GM13976 (cell line): ENCODE measurements at places on chromosomes 16 and 17.
A peak's percentile ranks its signal among the peaks of the same experiment; 100 is the strongest.

DNA sequence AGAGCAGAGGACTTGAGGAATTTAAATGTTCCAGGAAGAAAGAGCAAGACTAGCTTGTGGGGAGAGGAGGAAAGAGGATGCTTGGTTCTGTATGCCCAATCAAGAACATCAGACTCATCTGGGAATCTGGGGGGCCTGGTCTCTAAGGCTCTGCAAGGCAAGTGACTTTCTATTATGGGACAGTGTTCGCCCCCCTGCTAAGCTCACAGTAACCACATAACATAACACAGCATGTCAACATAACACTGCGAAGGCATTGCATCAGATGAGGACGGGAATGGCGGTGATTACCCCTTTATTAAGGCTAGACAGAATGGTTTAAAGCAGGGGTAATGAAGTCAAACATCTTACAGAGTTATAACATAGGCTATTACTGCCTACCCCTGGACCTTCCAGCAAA lies 176.6 kb upstream of the IRX6 start:
- DNase-seq, result no peak

- DNase-seq, result no peak
These were observed 12.2 kb downstream of the NOL11 start for GRCh38 chr17:67729903-67730302.

GRCh38 chr16:27408602-27409031 lies 6.6 kb downstream of the IL21R start:
- peak; percentile 22 for DNase-seq

GRCh38 chr16:48109475-48109874 lies 46.3 kb downstream of the ABCC12 start:
- DNase-seq, result no peak

DNA sequence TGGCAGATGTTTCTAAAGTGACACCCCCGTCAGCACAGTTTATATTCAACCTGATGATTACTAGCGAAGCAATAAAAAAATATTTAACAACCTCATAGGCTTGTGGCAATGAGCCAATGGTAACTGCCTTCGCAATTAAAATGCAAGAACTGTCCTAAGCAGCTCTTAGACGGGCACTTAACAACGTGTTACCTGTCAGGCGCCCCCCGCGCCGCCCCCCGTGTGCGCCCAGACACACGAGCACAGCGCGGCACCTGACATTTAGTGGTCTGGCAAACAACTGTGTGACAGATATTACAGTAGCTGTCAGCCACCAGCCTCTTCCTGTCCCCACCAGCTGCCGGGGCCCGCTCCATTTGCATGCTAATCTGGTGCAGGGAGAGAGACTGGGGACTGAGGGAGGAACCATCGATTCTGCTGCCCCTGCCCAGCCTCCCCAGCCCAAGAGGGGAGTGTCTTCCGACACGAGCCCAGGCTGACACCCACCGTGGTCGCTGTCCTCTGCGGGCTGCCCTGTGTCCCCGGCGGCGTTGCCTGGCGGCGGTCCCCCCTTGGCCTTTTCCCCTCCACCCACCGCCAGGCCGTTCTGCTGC lies 12.7 kb downstream of the NDUFAF8 start:
- DNase-seq, result no peak

- peak; percentile 59 for DNase-seq
These were observed at the start of gene SCNN1B for GRCh38 chr16:23302045-23302956. Gene SCNN1B, plus strand, starts transcription at chr16:23302302. Its CDS starts 46,298 bp downstream, at chr16:23348600.

DNA sequence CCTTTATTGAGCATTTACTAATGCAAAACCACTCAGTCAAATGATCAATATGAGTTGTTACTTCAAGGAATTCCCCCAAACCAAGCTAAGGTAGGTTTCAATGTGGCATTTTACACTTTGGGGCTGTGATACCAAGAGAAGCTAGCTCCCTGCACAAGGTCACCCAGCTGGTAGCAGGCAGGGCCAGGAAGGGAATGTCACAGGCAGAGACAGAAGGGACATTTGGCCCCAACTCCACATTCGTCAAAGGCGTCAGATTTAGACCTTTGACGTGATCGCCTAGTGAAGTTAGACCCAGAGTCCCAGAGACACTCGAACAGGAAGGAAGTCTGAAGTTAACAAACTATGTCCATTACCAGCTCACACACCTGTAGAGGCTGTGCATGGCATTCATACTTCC lies 5.5 kb upstream of the SMG1 start:
- peak; percentile 33 for DNase-seq

- DNase-seq, result no peak
These were observed 47.7 kb downstream of the VAC14 start for GRCh38 chr16:70753228-70753627.

GRCh38 chr17:1907909-1908698 lies 78.3 kb downstream of the RPA1 start:
- DNase-seq, result no peak

DNA sequence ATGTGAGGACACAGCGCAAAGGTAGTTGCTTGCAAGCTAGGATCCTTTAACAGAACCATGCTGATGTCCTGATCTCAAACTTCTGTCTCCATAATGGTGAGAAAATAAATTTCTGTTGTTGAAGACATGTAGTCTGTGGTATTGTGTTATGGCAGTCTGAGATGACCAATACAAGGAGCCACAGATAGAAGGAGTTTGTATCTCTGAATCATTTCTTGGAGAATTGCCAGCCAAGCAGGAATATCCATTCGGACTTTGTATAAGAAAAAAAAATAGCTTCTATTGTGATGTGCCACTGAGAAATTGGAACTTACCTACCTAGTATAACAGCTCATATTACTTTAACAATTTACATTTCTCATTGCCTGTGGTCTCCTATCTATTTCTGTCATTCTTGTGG lies 447.6 kb upstream of the CA10 start:
- no peak for DNase-seq

- peak; percentile 57 for DNase-seq
These were observed at the start of gene CHAD for GRCh38 chr17:50468304-50469207. Gene CHAD, minus strand, starts transcription at chr17:50468880. Its CDS starts 67 bp downstream, at chr17:50468813.

- peak; percentile 79 for DNase-seq
These were observed 1.7 kb upstream of the DLX3 start for GRCh38 chr17:49996495-49997300.

DNA sequence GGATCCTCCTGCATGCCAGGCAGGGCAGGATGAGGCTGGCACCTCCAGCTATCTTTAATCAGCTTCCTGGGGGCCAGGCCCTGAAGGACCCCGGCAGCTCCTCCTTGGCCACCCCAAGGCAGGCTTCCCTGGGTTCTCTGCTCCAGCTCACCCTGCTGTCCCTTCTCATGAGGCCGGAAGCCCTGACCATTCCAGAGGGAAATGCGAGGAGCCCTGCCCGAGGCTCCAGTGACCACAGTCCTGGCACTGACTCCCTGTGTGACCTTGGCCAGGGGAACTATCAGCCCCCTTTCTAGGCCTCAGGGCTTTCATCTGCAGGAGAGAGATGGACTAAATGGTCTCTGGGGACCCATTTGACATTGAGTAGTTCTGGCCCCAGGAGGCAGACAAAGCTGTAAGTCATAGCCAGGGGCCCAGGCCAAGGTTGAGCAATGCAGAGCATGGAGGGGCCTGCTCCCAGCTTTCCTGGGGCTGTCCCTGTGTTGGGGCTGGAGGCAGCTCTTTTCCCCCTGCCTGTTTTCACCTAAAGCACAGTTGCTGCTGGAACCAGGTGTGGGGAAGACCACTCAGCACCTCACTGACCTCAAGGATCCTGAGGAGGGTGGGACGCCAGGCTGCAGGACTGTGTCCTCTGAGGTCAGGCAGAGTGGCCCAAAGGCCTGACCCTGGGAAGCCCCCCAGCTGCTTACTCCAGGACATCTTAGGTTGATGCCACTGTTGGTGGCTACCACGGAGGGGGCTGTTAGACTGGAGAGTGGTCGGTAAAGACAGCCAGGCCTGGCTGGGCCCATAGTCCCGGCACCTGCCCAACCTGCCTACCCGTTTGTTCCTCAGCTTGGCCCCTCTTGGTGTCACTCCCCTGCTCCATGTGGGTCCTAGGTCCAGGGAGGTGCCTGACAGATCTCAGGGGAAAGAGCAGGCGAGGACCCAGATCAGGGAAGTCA lies 8.1 kb downstream of the KCNH6 start:
- DNase-seq, result no peak

- DNase-seq, result no peak
These were observed 1.1 kb downstream of the SEZ6L2 start for GRCh38 chr16:29898135-29898803.

DNA sequence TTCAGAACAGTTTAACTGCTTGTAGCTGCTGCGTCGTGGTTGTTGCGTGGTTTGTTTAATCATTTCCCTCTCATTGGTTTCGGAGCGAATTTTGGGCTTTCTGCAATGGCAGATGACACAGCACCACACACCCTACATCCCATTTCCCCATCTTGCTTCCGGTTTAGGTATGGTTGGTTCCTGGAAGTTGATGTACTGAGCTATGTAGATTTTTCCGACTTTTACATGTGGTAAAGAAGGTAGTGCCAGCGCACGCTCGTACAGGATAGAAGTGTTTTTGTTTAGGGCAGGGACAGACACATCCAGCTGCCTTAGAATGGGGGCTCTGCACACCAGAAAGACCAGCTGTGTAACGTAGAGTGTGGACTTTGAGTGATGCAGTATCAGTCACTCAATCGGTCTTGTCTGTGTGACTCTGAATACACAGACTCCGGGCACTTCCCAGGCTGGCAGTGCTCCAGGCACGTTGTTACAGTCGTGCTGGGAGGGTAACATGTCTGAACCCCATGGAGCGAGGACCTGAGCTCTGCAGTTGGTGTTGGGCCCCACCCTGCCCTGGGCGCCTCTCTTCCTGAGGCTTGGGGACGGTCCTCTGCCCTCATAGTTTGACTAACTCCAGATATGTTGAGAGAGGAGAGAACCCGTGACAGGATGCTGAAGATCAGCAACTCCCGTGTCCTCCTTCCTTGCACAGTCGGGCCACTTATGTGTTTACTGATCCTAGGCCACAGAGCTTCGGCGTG lies 172.0 kb upstream of the CHMP6 start:
- no peak for DNase-seq

GRCh38 chr17:49255125-49255524 lies 24.5 kb upstream of the PHOSPHO1 start:
- no peak for DNase-seq

- DNase-seq, result no peak
These were observed 16.0 kb downstream of the CEP112 start for GRCh38 chr17:66175892-66176291.

GRCh38 chr17:35743626-35744328 lies 9.3 kb downstream of the GAS2L2 start:
- no peak for DNase-seq

DNA sequence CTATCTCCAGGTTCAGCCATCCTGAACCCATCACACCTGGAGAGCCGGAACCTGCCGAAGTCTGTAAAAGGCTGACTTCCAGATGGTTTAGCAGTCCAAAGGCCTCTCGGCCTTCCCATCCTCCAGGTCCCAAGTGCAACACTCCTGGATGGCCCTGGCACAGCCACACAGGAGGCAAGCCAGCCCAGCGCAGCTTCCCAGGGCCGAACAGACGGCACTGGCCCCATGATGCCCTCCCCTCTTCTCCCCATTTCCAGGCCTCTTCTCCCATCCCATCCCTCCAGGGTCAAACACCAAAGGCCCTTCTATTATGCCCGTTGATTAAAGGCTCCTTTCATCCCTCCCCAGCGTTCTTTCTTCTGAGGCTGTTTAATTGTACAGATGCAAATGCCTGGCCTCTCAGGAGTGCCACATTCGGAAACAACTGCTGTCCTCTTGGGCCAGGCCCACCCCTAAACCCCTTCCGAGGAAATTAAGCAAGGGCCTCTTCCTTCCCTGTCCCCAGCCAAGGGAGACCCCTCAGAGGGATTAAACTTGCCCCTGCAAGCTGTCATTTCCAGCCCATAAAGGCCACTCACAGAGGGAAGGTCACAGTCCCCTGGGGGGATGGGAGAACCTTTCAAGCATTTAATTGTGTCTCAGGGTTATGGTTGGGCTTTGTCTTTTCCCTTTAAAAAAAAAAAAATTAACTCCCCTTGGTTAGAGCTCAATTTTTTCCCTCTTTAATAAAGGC lies 30.8 kb downstream of the AXIN2 start:
- no peak for DNase-seq

- DNase-seq, result no peak
These were observed 6.5 kb upstream of the TAOK1 start for GRCh38 chr17:29383686-29384085.

GRCh38 chr17:34811561-34811960 lies 149.7 kb downstream of the CCT6B start:
- no peak for DNase-seq

- DNase-seq, result no peak
These were observed 15.3 kb downstream of the MNT start for GRCh38 chr17:2385240-2386210.

DNA sequence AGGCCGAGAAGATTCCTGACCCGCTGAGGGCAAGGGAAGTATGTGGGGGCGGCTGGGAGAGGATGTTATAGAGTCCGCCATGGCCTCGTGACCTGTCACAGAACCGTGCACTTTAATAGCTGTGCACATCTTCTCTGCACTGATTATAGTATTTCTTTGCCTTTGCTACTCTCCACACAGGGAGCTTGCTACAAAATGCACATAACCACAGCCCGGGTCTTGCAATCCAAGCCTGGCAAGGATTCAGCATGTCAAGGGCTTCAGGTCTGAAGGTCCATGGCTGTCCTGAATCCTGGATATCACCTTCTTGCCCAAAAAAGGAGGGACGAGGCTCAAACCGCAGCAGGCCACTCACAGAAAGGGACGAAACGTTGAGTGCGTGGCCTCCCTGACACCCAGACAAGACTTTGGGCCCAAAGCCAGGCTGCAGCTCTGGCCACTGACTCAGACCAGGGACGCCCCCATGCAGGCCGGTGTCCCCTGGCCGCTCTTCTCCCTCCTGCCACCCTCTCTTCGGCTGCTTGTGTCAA lies 43.7 kb downstream of the USP22 start:
- no peak for DNase-seq

DNA sequence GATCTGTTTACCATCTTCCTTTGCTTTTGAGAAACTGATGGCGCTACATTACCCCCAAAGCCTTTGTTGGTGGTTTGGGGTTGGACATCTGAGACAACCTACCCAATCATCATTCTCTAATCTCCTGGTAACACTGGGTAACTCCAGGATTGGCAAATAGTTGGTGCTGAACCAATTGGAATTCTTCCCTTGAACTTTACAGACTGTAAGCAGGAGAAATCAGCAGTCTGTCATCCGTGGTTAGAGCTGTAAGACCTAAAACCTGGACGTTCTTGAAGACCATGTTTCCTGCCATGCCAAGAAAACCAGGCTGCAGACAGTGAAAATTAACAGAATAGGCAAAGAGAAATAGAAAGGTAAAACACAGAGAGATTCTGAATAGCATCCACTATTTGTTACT lies 398.8 kb upstream of the SALL1 start:
- DNase-seq, result no peak

GRCh38 chr16:84982434-84982833 lies 28.9 kb downstream of the ZDHHC7 start:
- no peak for DNase-seq

DNA sequence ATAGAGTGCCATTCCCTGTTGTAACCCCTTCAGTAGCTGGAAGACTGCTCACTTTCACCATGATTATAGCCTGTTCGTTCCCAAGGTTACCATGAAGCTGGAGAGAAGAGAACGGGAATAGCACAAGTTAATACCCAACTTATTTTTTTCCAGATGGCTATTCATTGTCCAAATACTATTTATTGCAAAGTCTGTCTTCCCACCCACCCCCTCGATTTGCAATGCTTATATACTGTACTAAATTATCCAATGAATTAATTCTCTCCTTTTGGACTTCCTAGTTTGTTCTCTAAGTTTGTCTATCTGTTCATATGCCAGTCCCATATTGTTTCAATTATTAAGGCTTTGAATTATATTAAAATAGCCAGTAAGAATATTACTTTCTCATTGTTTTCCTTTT lies 231.0 kb downstream of the RAB11FIP4 start:
- no peak for DNase-seq
